ENCODE measurements at places on chromosomes 5 and 9. TPM values are rescaled to one million over a fixed set of nuclear protein-coding genes. Genes with fewer than 3 reads are reported as not detected.

- no peak overlapping the region for H3K27ac ChIP-seq
- H3K27me3 ChIP-seq = peaks cover 7% of the 10 kb centered on the region
- H3K4me3 ChIP-seq = no peak overlapping the region
- no peak for DNase-seq
- no peaks in the 10 kb centered on the region for H3K4me1 ChIP-seq
These were observed 47.5 kb upstream of the RNF20 start for GRCh38 chr9:101485924-101486692.

DNA sequence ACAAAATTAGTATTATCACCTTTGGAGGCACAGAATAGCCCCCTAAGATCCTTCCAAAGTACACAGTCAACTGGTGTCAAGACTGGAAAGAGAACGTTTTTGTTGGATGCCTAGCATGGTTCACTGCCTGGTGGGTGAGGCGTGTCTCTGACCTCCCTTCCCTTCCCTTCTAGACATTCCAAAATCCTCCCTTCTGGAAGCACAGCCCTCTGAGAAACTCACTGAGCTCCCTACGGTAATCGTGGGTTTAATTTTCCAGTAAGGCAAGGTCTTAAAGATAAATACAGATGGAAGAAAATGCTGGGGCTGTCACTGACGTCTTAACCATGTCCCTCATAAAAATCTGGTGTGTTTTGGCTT is 138.8 kb downstream of the LIFR start:
- no peak for DNase-seq
- H3K27me3 ChIP-seq = no peaks in the 10 kb centered on the region
- H3K36me3 ChIP-seq = no peaks in the 10 kb centered on the region
- H3K4me3 ChIP-seq = no peak overlapping the region

GRCh38 chr5:21391506-21391905 is 1403.5 kb upstream of the CDH18 start:
- H3K4me1 ChIP-seq = no peaks in the 10 kb centered on the region
- no peaks in the 10 kb centered on the region for H3K27me3 ChIP-seq
- H3K36me3 ChIP-seq = no peaks in the 10 kb centered on the region

DNA sequence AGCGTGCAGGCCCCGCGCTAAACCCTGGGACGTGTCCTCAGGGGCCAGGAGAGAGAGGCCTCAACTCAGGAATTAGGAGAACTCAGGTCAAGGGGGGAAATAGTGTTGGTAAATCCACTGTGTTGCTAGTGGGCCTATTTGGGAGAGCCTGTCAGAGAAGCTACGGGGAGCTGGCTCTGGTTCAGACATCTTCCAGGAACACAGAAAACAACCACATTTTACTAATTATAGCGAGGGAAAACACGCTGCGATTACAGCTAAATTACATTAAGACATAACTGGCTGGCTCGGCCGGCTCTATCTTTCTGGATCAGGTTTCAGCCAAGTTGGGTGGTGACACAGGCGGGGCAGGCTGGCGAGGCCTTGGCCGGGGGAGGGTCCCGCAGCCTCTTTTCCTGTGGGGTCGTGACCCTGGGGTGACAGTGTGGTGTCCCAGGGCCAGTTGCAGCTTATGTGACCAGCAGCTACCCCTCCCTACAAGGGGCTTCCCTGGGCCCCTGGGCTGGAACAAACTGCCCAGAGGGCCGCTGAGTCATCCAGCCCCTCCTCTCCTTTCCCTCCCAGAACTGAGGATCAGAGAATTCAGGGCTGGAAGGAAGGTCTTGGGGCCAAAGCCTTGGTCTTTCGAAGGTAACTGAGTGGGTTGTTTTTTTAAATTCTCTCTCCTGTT is 75.1 kb downstream of the FGF18 start:
- no peak overlapping the region for H3K27ac ChIP-seq
- DNase-seq = no peak
- H3K27me3 ChIP-seq = no peaks in the 10 kb centered on the region
- H3K4me1 ChIP-seq = no peaks in the 10 kb centered on the region
- H3K36me3 ChIP-seq = no peaks in the 10 kb centered on the region

- H3K36me3 ChIP-seq = no peaks in the 10 kb centered on the region
- no peaks in the 10 kb centered on the region for H3K27me3 ChIP-seq
- H3K27ac ChIP-seq = peak overlapping the region; percentile 91
- no peak for DNase-seq
- H3K4me1 ChIP-seq = peaks cover 42% of the 10 kb centered on the region
These were observed 18.5 kb upstream of the ANXA1 start for GRCh38 chr9:73133022-73133651.

The AFAP1L1 gene
- not detected for polyA plus RNA-seq

DNA sequence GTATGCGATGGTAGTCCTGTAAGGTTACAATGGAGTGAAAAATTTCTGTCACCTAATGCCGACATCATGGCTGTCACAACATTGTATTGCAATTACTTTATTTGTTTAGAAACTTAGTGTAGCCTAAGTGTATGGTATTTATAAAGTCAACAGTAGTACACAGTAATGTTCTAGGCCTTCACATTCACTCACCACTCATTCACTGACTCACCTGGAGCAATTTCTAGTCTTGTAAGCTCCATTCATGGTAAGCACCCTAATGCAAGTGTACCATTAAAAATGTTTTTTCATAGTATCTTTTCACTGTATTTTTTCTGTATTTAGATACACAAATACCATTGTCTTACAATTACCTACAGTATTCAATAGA is 58.5 kb downstream of the ATP10B start:
- H3K36me3 ChIP-seq = no peaks in the 10 kb centered on the region
- H3K4me3 ChIP-seq = no peak overlapping the region
- no peak for DNase-seq
- no peak overlapping the region for H3K27ac ChIP-seq
- H3K4me1 ChIP-seq = no peaks in the 10 kb centered on the region
- H3K27me3 ChIP-seq = no peaks in the 10 kb centered on the region

GRCh38 chr5:52947851-52948250 is 41.3 kb upstream of the ITGA2 start:
- H3K4me1 ChIP-seq = peaks cover 9% of the 10 kb centered on the region
- no peak overlapping the region for H3K4me3 ChIP-seq
- no peaks in the 10 kb centered on the region for H3K36me3 ChIP-seq
- H3K27me3 ChIP-seq = no peaks in the 10 kb centered on the region
- no peak overlapping the region for H3K27ac ChIP-seq

Data from CD4-positive, alpha-beta memory T cell (primary cell).